ENCODE measurements at places on chromosomes 4 and X.

GRCh38 chr4:11072999-11073398 lies 355.7 kb downstream of the HS3ST1 start:
- no peak for DNase-seq
- H3K27me3 ChIP-seq, result no peaks in the 10 kb centered on the region
- H3K4me1 ChIP-seq, result no peaks in the 10 kb centered on the region
- no peak overlapping the region for H3K4me3 ChIP-seq
- no peak overlapping the region for H3K27ac ChIP-seq

DNA sequence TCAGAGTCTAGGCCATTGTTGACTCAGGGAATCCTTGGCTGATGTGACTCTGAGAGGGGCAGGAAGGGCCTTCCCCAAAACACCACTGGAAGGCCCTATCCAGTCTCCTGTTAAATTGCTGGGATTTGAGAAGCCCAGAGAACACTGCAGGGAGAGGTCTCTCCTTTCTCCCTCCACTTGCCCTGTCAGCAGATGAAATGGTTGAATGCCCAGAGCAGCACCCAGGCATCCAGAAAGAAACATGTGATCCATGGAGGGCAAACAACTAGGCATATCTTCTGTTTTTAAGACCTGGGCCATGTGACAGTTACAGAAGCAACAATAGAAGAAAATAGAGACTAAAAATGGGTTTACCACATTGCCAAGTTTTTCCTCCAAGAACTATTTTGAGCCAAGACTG lies 291.1 kb downstream of the QDPR start:
- no peak overlapping the region for H3K4me3 ChIP-seq
- no peaks in the 10 kb centered on the region for H3K4me1 ChIP-seq
- H3K36me3 ChIP-seq, result no peaks in the 10 kb centered on the region
- H3K27ac ChIP-seq, result no peak overlapping the region
- no peak for DNase-seq
- no peaks in the 10 kb centered on the region for H3K27me3 ChIP-seq

DNA sequence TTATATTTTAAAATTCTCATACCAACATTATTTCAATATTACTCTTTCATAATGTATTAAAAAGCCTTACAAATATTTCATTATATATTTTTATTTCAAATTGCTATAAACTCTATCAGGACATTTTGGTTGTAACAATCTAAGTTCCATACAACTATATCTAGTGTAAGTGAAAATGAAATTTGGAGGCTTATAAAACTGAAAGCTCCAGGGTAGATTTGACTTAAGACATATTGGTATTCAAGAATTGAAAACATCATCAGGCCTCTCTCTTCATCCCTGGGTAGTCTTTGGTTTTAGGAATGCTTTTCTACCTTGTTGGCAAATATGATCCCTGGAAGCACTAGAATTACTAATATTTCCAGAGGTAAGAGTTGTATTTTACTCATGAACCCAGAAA lies 342.6 kb downstream of the DTHD1 start:
- no peak for DNase-seq
- H3K4me1 ChIP-seq, result no peaks in the 10 kb centered on the region
- no peaks in the 10 kb centered on the region for H3K27me3 ChIP-seq
- no peak overlapping the region for H3K27ac ChIP-seq
- no peak overlapping the region for H3K4me3 ChIP-seq
- no peaks in the 10 kb centered on the region for H3K36me3 ChIP-seq

- peaks cover 5% of the 10 kb centered on the region for H3K36me3 ChIP-seq
- no peaks in the 10 kb centered on the region for H3K27me3 ChIP-seq
- DNase-seq, result no peak
Measured at GRCh38 chrX:23904096-23904495, 3.6 kb downstream of the APOO start.

GRCh38 chrX:11197671-11198070 lies 86.5 kb downstream of the HCCS start:
- H3K36me3 ChIP-seq, result no peaks in the 10 kb centered on the region
- DNase-seq, result no peak
- no peak overlapping the region for H3K27ac ChIP-seq
- H3K4me1 ChIP-seq, result no peaks in the 10 kb centered on the region

GRCh38 chr4:185532293-185532692 lies 3.0 kb downstream of the PDLIM3 start:
- H3K27me3 ChIP-seq, result peaks cover 22% of the 10 kb centered on the region
- DNase-seq, result no peak
- H3K4me1 ChIP-seq, result peaks cover 5% of the 10 kb centered on the region
- H3K36me3 ChIP-seq, result no peaks in the 10 kb centered on the region

GRCh38 chrX:68415316-68415715 lies 18.0 kb downstream of the OPHN1 start:
- no peak overlapping the region for H3K27ac ChIP-seq
- H3K4me3 ChIP-seq, result no peak overlapping the region
- no peak for DNase-seq
- peaks cover 4% of the 10 kb centered on the region for H3K27me3 ChIP-seq
- no peaks in the 10 kb centered on the region for H3K36me3 ChIP-seq

- no peak overlapping the region for H3K4me3 ChIP-seq
- DNase-seq, result no peak
- H3K4me1 ChIP-seq, result no peaks in the 10 kb centered on the region
- no peaks in the 10 kb centered on the region for H3K36me3 ChIP-seq
- H3K27ac ChIP-seq, result no peak overlapping the region
Measured at GRCh38 chr4:63717384-63717783, 691.9 kb downstream of the TECRL start.

DNA sequence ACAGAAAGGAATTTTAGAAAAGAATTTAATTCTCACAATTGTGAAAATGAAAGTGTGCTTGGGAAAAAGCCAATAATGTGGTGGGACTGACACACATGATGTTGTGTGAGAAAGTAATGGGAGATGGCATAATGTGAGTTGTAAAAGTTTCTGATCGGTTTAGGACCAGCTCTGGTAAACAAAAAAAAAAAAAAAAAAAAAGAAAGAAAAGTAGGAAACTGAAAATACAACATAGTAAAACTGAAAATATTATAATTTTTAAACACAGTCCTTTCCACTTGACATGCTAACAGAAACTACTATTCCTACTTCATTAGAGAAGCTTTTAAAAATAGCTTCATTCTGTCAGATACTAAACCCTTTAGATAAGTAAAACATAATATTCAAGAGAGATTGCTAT lies 28.2 kb downstream of the RAP1GDS1 start:
- H3K36me3 ChIP-seq, result peaks cover 18% of the 10 kb centered on the region
- H3K4me1 ChIP-seq, result peaks cover 20% of the 10 kb centered on the region
- no peak overlapping the region for H3K27ac ChIP-seq
- no peak overlapping the region for H3K4me3 ChIP-seq

- no peaks in the 10 kb centered on the region for H3K36me3 ChIP-seq
- no peak overlapping the region for H3K4me3 ChIP-seq
- peak; percentile 29 for DNase-seq
Measured at GRCh38 chr4:77433418-77433733, 172.2 kb upstream of the CXCL13 start.

DNA sequence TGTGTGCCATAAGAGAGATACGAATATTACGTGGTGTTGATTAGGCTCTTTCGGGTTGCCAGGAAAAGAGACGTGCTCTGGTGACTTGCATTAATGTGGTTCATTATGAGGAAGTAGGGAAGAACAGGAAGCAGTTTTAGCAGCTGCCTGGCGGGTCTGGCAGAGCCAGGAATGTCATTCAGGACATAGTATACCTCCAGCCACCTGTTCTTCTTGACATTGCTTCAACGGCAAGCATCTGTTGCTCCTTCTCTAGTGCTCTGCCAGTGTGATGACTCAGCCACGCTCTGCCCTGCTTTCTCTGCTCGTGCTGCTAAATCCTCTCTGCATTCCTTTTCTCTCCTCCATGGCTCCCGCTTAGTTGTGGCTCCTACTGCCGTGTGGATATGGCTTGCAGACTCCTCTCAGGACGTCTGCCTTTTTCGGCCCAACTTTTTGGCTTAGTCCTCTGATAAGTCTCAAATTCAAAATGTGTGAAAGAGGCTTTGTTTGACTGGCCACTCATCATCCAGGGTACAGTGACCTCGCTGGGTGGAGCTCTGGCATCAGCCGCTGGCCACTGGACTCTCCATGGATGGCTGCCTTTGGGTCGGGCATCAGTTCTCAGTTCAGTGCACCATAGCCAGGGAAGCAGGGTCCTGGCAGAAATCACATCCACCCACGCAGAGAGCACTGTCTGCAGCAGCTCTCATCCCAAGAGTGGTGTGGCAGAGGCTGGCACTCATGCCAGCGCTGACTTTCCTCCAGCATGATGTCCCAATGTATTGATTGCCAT lies 89.3 kb upstream of the KLF3 start:
- no peak overlapping the region for H3K4me3 ChIP-seq
- H3K27me3 ChIP-seq, result peaks cover 4% of the 10 kb centered on the region
- no peak for DNase-seq
- no peaks in the 10 kb centered on the region for H3K4me1 ChIP-seq

GRCh38 chrX:56554870-56555269 lies 8.6 kb upstream of the UBQLN2 start:
- peaks cover 3% of the 10 kb centered on the region for H3K36me3 ChIP-seq
- H3K27me3 ChIP-seq, result no peaks in the 10 kb centered on the region
- no peak overlapping the region for H3K27ac ChIP-seq
- H3K4me1 ChIP-seq, result no peaks in the 10 kb centered on the region
- H3K4me3 ChIP-seq, result no peak overlapping the region
- no peak for DNase-seq

- peaks cover 25% of the 10 kb centered on the region for H3K4me1 ChIP-seq
- peak; percentile 36 for DNase-seq
- H3K27ac ChIP-seq, result peak overlapping the region; percentile 58
- H3K27me3 ChIP-seq, result no peaks in the 10 kb centered on the region
Measured at GRCh38 chr4:112167794-112168193, 22.5 kb downstream of the FAM241A start.

DNA sequence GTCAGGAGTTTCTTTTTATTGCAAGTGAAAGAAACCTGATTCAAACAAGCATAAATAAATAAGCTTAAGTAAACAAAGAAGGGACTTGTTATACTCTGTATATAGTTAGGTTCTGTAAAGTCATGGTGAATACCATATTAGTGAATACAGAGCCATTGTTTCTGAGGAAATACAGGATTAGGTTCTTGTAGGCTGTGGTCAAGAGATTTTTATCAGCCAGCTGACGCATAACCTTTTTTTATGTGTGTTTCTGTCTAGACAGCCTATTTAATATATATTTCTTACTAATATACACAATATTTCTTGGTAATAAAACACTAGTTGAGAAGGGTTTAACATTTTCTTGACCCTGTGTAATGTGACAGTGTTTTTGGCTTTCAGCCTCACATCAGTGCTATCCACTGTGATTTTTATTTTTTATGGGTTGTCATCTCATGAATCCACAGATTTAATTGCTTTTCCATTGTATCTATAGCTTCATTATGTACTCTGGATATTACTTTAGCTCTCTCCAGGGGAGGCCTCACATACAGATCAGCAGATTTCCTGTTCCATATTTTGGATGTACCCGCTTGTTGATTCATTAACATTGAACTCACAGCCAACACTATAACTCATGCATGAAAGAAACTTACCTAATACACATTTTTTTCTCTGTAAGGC lies 8.0 kb downstream of the HERC3 start:
- peaks cover 57% of the 10 kb centered on the region for H3K4me1 ChIP-seq
- H3K27ac ChIP-seq, result no peak overlapping the region
- no peaks in the 10 kb centered on the region for H3K27me3 ChIP-seq
- H3K4me3 ChIP-seq, result no peak overlapping the region
- no peak for DNase-seq
- peaks cover 67% of the 10 kb centered on the region for H3K36me3 ChIP-seq

- no peaks in the 10 kb centered on the region for H3K36me3 ChIP-seq
- no peak overlapping the region for H3K27ac ChIP-seq
- no peaks in the 10 kb centered on the region for H3K4me1 ChIP-seq
- no peak overlapping the region for H3K4me3 ChIP-seq
- DNase-seq, result no peak
Measured at GRCh38 chr4:156396534-156396933, 442.9 kb upstream of the CTSO start.

GRCh38 chrX:106726485-106727437 lies at the start of gene RNF128:
RNF128 (plus strand) TSS chrX:106726701; CDS start chrX:106726914, 213 bp downstream.
- H3K4me1 ChIP-seq, result peaks cover 8% of the 10 kb centered on the region
- no peaks in the 10 kb centered on the region for H3K36me3 ChIP-seq
- H3K27ac ChIP-seq, result no peak within 1 kb of the TSS
- peak; percentile 47 for DNase-seq

GRCh38 chr4:140653718-140654494 lies 85.1 kb upstream of the UCP1 start:
- H3K27me3 ChIP-seq, result peaks cover 7% of the 10 kb centered on the region
- no peak for DNase-seq
- no peaks in the 10 kb centered on the region for H3K4me1 ChIP-seq
- no peaks in the 10 kb centered on the region for H3K36me3 ChIP-seq
- no peak overlapping the region for H3K27ac ChIP-seq
- no peak overlapping the region for H3K4me3 ChIP-seq

DNA sequence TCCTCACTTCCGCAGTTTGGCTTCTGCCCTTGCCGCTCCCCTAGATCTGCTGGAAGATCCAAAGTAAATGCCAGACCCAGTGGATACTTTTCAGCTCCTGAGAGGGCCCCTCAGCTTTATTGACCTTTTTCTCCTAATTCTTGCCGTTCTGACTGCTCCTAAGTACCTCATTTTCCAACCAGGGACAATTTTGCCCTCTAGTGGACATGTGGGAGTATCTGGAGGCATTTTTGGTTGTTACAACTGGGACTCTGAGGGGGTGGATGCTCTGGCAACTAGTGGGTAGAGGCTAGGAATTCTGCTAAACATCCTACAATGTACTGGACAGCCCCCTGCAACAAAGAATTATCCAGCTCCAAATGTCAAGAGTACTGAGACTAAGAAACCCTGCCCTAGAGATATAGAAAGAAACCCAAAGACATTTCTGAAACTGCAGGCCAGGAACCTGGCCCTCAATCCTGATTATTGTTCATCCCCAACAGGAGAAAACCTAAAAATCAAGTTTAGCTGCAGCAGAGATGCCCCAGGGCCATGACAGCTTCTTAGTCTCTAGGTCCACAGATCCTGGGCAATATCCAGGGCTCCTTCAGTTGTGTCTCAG lies 3.4 kb downstream of the TEX13B start:
- H3K27me3 ChIP-seq, result peaks cover 3% of the 10 kb centered on the region
- H3K4me3 ChIP-seq, result no peak overlapping the region
- no peak for DNase-seq
- H3K4me1 ChIP-seq, result no peaks in the 10 kb centered on the region
- H3K36me3 ChIP-seq, result no peaks in the 10 kb centered on the region
- H3K27ac ChIP-seq, result no peak overlapping the region

DNA sequence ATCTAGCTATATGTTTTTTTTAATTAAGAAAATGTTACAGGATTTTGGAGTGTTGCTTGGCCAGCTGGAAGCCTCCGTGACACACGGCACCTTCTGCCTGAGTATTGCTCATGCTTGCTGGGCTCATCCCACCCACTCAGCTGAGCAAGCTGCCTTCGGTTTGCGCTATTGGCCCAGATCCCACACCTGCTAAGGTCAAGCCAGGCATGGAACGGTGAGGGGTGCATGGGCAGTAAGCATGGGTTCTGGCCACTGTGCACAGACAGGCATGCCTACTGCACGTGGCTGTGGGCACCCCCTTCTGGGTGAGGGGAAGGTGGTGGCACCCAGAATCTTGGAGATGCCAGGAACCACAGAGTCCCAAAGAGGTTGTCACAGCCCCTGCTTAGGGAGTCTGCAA lies 1178.4 kb upstream of the PCDH7 start:
- no peak overlapping the region for H3K4me3 ChIP-seq
- no peaks in the 10 kb centered on the region for H3K36me3 ChIP-seq
- DNase-seq, result no peak
- no peak overlapping the region for H3K27ac ChIP-seq

Data from activated naive CD4-positive, alpha-beta T cell treated with anti-CD3 and anti-CD28 coated beads, Interleukin-2, amount 10 ng/mL, durations not matched to agents 7 days and 5 days (primary cell).